ENCODE measurements at places on chromosomes 5 and 9.

DNA sequence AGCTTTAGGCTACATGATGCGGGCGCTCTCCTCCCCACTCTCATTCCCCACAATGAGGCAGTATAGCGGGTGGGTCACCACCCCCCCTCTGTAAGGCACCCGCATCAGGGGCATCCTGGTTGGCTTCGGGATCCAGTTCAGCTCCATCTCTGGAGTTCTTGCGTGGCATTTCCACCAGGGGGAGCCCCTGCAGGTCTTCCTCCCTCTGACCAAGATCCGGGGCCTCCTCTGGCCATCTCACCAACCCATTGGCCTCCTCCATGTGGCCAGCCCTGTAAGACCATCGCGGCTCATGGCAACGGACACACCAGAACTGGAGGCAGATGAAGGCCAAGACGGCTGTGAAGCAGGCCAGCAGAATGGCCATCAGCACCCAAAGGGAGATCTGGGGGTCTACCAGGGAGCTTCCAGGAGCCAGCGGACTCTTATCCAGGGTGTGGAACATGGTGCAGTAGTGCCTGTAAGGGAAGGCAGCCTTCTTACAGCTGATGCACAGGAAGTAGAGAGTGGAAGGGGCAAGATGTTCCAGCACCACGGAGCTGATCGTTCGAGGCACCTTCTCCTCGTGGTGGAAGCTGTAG, 77.0 kb downstream of the CYFIP2 start:
- DNase-seq: no peak

GRCh38 chr5:157721159-157721558, 10.1 kb upstream of the THG1L start:
- DNase-seq: no peak

- no peak for DNase-seq
Observed at GRCh38 chr5:175713930-175714329, 56.1 kb downstream of the HRH2 start.

- no peak for DNase-seq
Observed at GRCh38 chr5:170166101-170166500, 60.4 kb downstream of the FOXI1 start.

GRCh38 chr5:35046774-35047173, 975 bp downstream of the AGXT2 start:
- no peak for DNase-seq

All from stimulated activated CD8-positive, alpha-beta memory T cell treated with anti-CD3 and anti-CD28 coated beads, Interleukin-7, amount 100 ng/mL, for 1 hour (primary cell).